ENCODE measurements at places on chromosomes 5 and 9.

DNA sequence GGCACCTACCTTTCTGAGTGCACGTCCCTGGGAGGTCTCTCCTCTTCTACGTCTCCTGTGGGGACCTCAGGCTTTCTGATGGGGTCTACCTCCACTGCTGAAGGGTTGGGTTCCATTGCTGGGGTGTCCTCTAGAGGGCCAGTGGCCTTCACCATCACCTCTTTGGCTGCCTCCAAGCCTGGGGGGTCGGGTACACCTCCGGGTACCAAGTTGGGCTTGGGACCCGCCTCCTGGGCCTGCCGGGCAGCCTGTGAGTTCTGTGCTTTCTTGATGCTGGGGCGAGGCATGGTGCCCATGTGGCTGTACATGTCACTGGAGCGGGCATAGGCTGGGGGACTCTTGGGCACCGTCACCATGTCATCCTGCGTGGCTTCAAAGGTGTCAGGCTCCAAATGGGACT lies 4.5 kb downstream of the SH2D3C start:
- H3K27me3 ChIP-seq: no peaks in the 10 kb centered on the region
- H3K4me3 ChIP-seq: no peak overlapping the region
- peaks cover 9% of the 10 kb centered on the region for H3K36me3 ChIP-seq

DNA sequence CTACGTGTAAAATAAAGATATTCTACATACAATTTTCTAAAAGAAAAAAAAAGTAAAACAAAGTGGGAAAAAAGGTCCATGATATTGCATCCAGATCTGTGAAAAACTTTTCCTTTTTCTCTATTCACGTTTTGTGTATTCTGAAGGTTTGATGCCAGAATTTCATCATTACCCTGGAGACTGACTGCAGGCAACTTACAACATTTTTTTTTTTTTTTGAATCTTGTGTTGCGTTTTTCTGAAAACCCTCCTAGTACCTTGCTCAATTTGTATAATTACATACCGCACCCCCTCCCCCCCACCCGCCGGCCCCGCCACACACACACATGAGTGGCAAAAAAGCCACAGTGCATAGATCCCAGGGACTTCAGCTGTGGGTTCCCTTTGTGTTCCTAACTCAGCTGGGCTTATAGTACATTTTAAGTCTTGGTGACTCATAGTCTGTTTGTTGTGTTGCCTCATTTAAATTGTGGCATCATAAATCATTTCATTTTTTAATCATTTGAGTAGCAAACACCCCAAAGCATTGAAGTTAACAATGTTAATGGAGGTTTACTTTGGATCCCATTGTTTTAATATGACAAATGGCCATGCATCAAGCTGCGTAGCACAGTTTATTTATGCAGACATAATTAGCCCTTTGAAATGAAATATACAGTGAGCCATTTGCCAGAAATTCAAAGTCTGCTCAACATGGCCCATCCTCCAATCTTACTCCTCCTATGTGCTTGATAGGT lies 36.0 kb downstream of the PRDM6 start:
- H3K27me3 ChIP-seq: peaks cover 46% of the 10 kb centered on the region
- no peak overlapping the region for H3K4me3 ChIP-seq
- no peaks in the 10 kb centered on the region for H3K4me1 ChIP-seq

DNA sequence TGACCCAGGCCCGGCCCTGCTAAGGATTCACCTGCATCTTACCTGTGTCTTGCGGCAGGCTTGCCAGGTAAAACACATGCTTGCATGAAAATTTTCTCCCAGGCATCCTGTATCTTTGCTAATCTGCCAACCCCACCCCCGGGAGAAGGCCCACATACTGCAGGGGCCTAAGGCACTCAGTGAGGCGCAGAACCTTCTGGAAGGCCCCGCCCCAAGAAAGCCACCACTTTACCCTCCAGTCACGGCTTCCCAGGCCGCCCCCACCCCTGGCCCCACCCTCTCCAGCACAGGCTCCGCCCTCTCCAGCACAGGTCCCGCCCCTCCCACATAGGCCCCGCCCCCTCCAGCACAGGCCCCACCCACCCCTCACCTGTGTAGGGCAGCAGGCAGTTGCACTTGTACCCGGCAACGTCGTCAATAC lies 29.8 kb upstream of the SEC16A start:
- H3K27ac ChIP-seq: no peak overlapping the region
- no peaks in the 10 kb centered on the region for H3K27me3 ChIP-seq
- H3K36me3 ChIP-seq: no peaks in the 10 kb centered on the region
- H3K4me3 ChIP-seq: no peak overlapping the region
- no peak for DNase-seq

DNA sequence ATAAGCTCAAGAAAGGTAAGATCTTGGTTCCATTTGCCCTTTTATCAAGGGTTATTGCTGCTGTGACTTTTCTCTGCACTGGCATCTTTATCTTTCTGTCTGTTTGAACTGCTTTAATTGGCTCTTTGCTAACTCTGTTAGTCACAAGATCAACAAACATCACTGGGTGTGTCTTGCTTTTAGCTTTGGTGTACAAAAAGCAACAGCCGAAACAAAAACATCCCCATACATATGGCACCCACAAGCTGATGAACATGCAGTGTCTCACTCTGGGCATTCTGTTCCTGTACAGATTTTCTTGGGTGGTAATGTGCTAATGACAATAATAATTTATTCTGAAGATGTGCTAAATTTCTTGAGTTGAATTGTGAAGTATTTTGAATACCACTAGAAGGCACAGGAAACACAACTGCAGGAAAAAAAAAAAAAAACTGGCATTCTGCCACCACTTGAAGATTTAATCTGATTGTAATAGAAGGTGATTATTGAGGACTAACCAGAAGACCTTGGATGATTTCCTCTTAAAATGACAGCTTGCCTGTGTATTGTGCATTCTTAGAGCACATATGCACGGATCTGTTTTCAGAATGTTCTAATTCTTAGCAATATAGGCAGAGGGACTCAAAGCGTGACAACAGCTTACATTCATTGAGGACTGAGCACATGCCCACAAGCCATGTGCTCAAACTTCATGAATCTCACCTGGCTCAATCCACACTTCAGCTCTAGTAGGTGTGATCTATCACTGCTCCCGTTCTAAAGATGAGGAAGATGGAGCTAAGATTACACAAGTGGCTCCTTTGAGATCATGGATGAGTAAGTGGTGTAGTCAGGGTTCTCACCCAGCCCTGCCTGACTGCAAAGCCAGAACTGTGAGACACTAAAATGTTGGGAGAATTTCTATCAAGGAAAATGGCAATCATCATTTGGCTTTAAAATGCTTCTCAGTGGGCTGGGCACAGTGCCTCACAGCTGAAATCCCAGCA lies 96.4 kb downstream of the EBF1 start:
- H3K27ac ChIP-seq: peak overlapping the region; percentile 16
- H3K4me1 ChIP-seq: peaks cover 8% of the 10 kb centered on the region
- H3K4me3 ChIP-seq: peak overlapping the region; percentile 2
- no peaks in the 10 kb centered on the region for H3K36me3 ChIP-seq
- H3K27me3 ChIP-seq: peaks cover 43% of the 10 kb centered on the region

GRCh38 chr5:139121120-139121519 lies 77.0 kb downstream of the SIL1 start:
- DNase-seq: no peak
- no peak overlapping the region for H3K27ac ChIP-seq
- H3K36me3 ChIP-seq: peaks cover 12% of the 10 kb centered on the region
- H3K4me1 ChIP-seq: no peaks in the 10 kb centered on the region

DNA sequence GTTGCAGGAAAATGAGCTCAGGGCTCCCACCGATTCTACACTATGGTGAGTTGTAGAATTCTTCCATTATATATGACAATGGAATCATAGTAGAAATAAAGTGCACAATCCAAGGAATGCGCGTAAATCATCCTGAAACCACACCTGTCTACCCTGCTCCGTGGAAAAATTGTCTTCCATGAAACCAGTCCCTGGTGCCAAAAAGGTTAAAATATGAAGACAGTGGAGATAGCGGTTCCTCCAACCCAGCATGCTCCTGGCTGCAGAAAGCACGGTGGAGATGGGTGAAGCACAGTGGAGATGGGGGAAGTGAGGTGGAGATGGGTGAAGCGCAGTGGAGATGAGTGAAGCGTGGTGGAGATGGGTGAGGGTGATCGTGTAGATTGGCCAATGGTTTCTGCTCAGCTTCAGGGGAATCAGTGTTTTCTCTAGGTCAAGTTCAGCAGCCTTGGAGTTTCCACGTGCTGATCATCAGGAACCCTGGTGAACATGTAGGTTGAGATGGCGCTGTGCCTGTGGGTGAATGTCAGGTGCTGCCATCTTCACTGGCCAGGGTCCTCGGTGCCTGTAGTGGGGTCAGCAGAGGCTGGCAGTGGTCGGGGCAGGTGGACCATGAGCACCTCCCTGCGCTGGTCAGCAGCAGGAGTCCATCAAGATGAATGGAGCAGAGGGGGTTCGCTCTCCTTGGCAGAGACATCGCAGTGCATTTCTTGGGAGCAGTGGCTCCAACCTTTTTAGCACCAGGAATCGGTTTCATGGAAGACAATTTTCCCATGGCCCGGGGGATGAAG lies 20.3 kb downstream of the PAEP start:
- no peak overlapping the region for H3K4me3 ChIP-seq
- no peak for DNase-seq
- H3K27ac ChIP-seq: no peak overlapping the region
- H3K27me3 ChIP-seq: peaks cover 16% of the 10 kb centered on the region
- no peaks in the 10 kb centered on the region for H3K4me1 ChIP-seq

- no peak overlapping the region for H3K4me3 ChIP-seq
- DNase-seq: no peak
- H3K36me3 ChIP-seq: peaks cover 2% of the 10 kb centered on the region
- H3K4me1 ChIP-seq: peaks cover 6% of the 10 kb centered on the region
- H3K27me3 ChIP-seq: peaks cover 25% of the 10 kb centered on the region
- H3K27ac ChIP-seq: peak overlapping the region; percentile 39
Observed at GRCh38 chr5:159230657-159231056, 21.3 kb upstream of the RNF145 start.

DNA sequence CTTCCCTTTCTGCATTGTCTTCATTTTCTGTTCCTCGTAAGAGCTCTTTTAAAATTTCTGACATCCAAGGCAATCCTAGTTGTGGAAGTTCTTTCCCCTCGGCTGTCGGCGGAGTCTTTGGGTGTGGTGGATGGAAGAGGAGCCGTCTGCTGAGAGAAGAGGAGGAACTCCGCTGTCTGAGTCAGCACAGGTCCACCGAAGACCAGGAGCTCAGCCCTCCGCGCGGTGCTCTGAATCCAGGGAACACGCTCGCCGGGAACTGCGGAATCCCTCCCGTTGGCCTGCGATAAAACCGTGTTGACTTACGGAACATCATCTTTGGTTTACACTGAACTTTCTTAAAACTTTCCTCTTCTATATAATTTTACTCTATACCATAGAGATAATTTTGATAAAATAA lies 100.7 kb upstream of the IRX4 start:
- no peaks in the 10 kb centered on the region for H3K4me1 ChIP-seq
- peaks cover 46% of the 10 kb centered on the region for H3K27me3 ChIP-seq
- no peak overlapping the region for H3K4me3 ChIP-seq
- H3K27ac ChIP-seq: no peak overlapping the region
- DNase-seq: no peak
- no peaks in the 10 kb centered on the region for H3K36me3 ChIP-seq

DNA sequence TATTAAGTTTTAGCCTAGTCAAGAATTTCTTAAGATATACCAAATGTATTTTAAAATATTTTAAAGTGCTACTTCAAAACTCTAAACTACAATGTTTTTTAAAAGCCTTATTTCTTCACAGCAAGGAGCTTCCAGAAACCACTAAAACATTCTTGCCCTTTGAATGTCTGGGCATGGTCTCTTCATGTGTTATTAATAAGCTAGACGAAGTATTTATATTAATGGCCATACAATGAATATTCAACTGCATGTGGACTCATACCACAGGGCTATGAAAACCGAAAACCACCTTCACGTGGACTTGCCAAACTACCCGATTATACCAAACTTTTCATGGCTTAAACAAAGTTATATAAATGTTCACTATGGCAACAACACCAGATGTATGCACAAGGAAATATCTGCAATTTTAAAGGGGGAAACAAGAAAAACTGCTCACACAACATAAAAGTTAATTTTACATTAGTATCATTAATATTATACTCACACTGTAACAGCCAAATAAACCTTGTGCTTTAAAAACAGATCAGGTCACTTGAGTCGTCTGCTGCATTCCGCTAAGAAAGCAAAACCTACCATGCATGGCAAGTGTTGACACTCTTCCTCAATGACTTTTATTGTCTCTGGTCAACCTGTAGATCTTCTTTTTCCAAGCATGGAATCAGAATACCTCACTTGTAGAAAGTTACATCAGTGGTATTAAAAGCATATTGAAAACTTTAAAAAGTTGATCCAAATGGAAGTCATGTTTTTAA lies 246.3 kb downstream of the BNC2 start:
- no peak overlapping the region for H3K4me3 ChIP-seq
- no peaks in the 10 kb centered on the region for H3K4me1 ChIP-seq
- H3K27ac ChIP-seq: no peak overlapping the region
- DNase-seq: no peak
- no peaks in the 10 kb centered on the region for H3K27me3 ChIP-seq

DNA sequence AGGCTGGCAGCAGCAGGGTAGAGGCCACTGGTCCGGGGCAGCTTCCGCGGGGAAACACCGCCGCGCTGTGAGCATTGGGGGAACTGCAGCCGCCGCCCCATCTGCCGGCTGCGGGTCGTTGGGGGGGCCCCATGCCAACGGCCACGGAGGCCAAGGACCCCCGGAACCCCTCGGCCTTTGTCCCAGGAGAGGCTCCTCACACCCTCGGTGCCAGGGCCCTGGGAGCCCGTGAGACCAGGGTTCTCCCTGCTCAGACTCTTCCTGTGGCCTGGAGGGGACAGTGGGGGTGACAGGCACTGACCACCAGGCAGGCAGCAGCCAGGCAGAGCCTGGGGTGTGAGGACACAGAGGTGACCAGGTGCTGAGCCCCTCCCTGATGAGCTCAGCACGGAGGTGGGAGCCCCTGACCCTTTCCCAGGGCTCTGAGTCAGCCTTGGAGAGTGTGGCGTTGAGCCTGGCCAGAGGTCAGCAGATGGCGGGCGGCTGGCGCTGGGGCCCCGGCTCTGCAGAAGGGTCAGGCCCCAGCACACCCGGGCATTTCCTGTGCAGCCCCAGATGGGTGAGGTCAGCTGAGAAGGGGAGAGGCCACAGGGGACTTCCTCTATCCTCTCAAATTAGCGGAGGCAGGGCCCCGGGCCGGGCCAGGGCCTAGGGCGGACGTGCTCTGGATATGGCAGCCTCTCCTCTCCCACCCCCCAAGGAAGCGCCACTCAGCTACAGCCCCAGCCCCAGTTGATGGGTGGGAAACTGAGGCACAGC lies 17.9 kb upstream of the EGFL7 start:
- no peak overlapping the region for H3K4me3 ChIP-seq
- peaks cover 47% of the 10 kb centered on the region for H3K27me3 ChIP-seq
- H3K36me3 ChIP-seq: no peaks in the 10 kb centered on the region
- H3K27ac ChIP-seq: no peak overlapping the region
- DNase-seq: peak; percentile 54

DNA sequence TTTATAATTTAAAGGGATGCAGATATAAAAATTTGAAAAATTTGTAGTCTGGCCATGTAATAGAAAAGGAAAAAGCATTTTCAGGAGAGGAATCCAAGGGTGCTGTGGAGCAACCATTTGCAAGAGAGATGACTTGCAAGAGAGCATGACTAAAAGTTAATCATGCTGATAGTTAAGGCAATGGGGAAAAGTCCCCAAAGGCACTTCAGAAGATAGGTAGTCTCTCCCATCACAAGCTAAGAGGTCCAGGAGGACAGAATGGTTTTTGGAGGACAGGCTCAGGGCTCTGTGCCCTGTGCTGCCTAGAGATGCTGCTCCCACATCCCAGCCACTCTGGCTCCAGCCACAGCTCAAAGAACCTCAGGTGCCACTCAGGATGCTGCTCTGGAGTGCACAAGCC lies 38.8 kb downstream of the DNAJB5 start:
- no peaks in the 10 kb centered on the region for H3K27me3 ChIP-seq
- H3K4me1 ChIP-seq: peaks cover 20% of the 10 kb centered on the region
- H3K27ac ChIP-seq: peak overlapping the region; percentile 51
- peaks cover 18% of the 10 kb centered on the region for H3K36me3 ChIP-seq
- DNase-seq: no peak
- H3K4me3 ChIP-seq: no peak overlapping the region

All from T-helper 17 cell (primary cell).